Endothelial cell (in vitro differentiated cells): ENCODE measurements at places on chromosomes 4 and X.

DNA sequence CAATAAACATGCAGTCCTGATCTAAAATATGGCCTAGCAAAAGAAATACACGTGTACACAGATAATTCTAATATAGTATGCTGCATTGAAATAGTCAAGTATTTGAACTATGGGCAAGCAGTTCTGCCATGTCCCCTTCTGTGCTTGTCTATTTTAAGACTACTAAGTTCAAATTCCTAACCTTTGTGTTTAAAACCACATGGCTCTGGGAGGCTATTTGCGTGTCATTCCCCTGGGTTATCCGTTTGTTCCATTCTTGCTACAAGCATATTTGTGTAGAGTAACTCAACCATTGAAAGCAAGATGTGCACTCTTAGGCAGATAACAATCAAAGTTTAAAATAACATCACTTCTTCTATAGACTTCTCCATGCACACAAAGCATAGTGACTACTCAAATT is 25.4 kb upstream of the TBC1D1 start:
- no peak overlapping the region for H3K27ac ChIP-seq
- H3K27me3 ChIP-seq = peaks cover 1% of the 10 kb centered on the region
- no peak for DNase-seq
- no peaks in the 10 kb centered on the region for H3K36me3 ChIP-seq
- no peak overlapping the region for H3K4me3 ChIP-seq

GRCh38 chr4:113355550-113356371 is 306.3 kb downstream of the ANK2 start:
- H3K4me1 ChIP-seq = no peaks in the 10 kb centered on the region
- DNase-seq = no peak
- no peaks in the 10 kb centered on the region for H3K27me3 ChIP-seq
- H3K36me3 ChIP-seq = peaks cover 18% of the 10 kb centered on the region

DNA sequence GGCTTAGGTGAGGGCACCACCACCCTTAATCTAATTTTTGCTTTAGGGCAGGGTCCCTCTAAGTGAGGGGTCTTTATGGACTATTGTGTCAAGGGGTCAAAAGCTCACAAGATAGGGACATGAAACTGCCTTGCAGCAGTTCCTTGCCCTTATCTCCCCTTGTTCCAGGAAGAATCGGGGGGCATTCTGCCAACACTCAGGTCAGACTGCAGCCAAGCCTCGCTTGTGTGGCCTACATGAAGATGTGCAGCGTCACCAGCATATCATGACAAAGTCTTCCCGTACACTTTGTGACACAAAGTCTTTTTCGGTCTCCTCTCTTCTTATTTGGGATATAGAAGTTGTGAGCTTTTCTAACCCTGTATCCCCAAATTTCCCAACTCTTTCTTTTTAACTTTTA is 17.5 kb upstream of the USP9X start:
- H3K4me1 ChIP-seq = no peaks in the 10 kb centered on the region
- no peak overlapping the region for H3K4me3 ChIP-seq
- DNase-seq = no peak

DNA sequence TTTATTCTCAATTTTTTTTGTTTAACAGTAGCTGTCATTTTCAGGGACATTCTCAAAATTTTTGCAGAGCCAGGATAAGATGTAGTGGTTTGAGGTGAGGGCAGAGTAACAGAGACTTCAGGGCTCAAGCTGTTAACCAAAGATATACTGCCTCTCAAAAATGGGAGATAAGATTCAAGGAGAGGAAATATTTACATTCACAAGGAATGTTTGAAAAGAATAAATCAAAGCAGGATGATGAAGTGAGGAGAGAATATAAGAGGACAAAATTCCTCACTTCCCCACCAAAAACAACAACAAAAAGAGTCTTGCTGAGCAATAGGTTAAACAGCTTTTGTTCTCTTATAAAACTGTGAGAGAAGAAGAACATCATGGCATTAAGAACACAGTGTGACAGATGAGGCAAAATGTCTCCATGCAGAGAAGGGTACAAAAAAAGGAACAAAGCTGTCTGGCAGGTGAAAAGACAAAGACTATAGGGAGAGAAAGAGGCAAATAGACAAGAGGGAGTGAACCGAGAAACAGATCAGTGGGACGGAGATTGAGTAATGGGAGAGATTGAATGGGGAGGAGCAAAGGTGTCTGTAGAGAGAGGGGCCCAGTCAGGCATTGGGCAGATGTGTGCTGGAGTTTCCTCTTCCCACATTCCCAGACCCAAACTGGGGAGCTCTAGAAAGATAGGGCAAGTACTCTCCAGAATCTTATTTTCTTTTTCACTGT is 106.1 kb upstream of the TMEM150C start:
- H3K27me3 ChIP-seq = peaks cover 1% of the 10 kb centered on the region
- no peak overlapping the region for H3K4me3 ChIP-seq
- H3K27ac ChIP-seq = no peak overlapping the region
- no peak for DNase-seq
- H3K4me1 ChIP-seq = peaks cover 4% of the 10 kb centered on the region

DNA sequence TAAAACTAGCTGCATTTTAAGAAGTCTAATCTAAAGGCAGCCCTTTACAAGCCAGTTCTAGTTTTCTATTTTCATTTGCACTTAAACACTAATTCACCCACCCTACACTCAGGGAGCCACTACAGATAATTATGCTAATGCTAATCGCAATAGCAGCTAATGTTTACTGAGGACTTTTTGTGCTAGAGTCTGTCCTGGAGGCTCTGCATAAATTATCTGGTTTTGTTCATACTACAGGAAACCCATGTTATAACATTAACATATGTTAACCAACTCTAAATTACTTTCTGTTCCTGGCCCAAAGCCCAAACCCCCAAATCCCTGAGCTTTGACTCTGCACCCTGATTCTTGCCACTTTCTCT is 480 bp upstream of the RADX start:
- H3K36me3 ChIP-seq = no peaks in the 10 kb centered on the region
- H3K4me3 ChIP-seq = peak overlapping the region; percentile 90
- H3K27ac ChIP-seq = no peak overlapping the region
- DNase-seq = no peak
- peaks cover 1% of the 10 kb centered on the region for H3K27me3 ChIP-seq

DNA sequence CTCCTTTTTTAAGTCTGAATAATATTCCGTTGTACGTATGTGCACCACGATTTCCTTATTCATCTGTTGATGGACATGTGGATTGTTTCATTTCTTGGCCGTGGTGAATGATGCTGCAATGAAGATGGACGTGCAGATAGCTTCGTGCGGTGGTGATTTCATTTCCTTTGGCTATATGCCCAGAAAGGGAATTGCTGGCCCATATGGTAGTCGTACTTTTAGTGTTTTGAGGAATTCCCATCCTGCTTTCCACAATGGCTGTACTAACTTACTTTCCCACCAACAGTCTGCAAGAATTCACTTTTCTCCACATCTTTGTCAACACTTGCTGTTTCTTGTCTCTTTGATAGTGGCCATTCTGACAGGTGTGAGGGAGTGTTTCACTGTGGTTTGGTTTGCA is 12.8 kb downstream of the ZFP42 start:
- no peaks in the 10 kb centered on the region for H3K36me3 ChIP-seq
- H3K4me1 ChIP-seq = no peaks in the 10 kb centered on the region
- H3K4me3 ChIP-seq = no peak overlapping the region
- no peaks in the 10 kb centered on the region for H3K27me3 ChIP-seq
- no peak overlapping the region for H3K27ac ChIP-seq
- DNase-seq = no peak

GRCh38 chr4:81651243-81651899 is 179.7 kb upstream of the RASGEF1B start:
- peaks cover 2% of the 10 kb centered on the region for H3K27me3 ChIP-seq
- no peak for DNase-seq

DNA sequence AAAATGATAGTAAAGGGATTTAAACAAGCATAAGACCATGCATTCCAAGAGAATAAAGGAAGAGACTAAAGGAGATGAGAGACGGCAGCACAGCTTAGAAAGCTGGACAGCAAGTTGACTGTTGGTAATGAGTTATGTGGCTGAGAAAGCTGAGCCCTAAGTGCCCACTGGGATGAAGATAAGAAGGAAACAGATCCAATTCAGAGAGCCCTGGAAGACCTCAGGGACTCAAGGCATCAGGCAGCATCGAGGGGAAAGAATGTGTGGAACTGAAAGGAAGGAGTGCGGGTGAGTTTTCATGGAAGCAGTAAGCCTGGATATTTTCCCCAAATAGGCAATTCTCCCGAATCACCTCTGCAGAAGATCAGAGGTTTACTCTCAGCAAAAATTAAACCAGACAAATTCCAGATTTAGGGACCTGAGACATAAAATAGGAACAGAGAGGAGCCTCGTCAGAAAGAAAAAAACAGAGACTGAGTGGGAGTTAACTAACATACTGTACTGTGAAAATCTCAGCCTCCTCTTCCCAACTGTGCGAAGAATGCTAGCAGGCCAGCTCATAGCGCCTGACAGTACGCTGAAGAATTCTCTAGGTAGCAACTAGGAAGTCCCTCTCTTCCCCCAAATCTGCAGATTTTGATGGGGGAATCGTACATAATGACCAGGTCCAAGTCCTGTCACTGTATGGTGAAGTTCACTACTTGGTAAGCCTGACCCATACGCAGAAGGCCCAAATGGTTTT is 187.7 kb upstream of the TAPT1 start:
- H3K4me1 ChIP-seq = peaks cover 21% of the 10 kb centered on the region
- DNase-seq = no peak
- H3K27ac ChIP-seq = no peak overlapping the region

- no peaks in the 10 kb centered on the region for H3K36me3 ChIP-seq
- peaks cover 3% of the 10 kb centered on the region for H3K27me3 ChIP-seq
- H3K27ac ChIP-seq = peak overlapping the region; percentile 8
- peak; percentile 46 for DNase-seq
Measured at GRCh38 chr4:17511509-17511949, 361 bp downstream of the QDPR start.

- no peak overlapping the region for H3K27ac ChIP-seq
- H3K4me1 ChIP-seq = no peaks in the 10 kb centered on the region
- H3K27me3 ChIP-seq = no peaks in the 10 kb centered on the region
- DNase-seq = no peak
- H3K36me3 ChIP-seq = peaks cover 4% of the 10 kb centered on the region
Measured at GRCh38 chr4:89538171-89538570, 230.6 kb upstream of the GPRIN3 start.

DNA sequence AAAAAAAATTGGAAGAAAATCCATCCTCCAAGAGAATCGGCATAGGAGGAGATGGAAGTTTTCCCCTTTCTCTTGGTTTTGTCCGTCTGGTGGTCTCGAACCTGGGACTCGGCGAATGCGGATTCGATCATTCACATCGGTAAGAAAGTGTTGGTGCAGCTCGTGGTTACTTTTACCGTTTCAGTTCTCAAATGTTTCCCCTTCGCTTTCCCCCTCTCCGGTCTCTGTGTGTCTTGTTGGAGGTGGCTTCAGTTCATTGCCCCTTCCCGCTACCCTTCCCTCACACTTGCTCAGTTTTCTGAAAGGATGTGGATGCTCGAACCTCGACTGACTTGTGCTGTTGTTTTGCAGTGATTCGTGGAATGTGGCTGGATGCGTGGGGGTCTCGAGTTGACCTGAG is 840 bp downstream of the GRID2 start:
- peak overlapping the region; percentile 92 for H3K4me3 ChIP-seq
- peaks cover 8% of the 10 kb centered on the region for H3K27me3 ChIP-seq
- DNase-seq = peak; percentile 26
- H3K4me1 ChIP-seq = peaks cover 6% of the 10 kb centered on the region
- no peaks in the 10 kb centered on the region for H3K36me3 ChIP-seq
- H3K27ac ChIP-seq = peak overlapping the region; percentile 11

DNA sequence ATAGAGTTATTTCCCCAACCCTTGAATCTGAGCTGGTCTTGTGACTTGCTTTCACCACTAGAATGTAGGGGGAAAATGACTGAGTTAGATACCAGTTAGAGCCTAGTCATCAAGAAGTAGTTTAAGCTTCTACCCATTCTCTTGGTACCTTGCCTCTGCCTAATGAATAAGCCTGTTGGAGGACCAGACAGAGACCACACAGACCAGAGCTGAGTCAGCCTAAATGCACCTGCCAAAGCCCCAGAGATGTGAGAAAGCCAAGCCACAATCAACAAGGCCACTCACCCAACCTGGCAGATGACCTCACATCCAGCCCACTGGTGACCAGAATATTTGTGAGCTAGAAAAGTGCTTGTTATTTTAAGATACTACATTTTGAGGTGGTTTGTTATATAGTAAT is 85.2 kb upstream of the DCLK2 start:
- no peaks in the 10 kb centered on the region for H3K27me3 ChIP-seq
- H3K4me1 ChIP-seq = peaks cover 3% of the 10 kb centered on the region
- no peak for DNase-seq
- H3K4me3 ChIP-seq = no peak overlapping the region

DNA sequence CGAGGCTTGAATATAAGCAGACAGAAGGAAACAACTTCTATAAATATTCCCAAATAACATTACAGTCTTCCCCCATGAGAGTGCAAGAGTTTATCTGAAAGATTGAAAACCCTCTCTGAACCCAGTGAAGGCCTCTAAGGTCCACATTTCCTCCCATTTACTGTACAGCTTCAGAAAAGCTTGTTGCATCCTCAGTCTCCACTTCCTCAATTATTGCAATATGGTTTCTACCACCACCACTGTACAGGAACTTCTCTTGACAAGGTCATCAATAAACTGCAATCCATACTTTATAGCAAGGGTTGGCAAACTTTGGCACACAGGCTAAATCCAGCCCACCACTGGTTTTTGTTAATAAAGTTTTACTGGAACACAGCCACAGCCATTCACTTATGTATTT is 239.0 kb downstream of the THOC2 start:
- no peak for DNase-seq
- H3K27me3 ChIP-seq = peaks cover 1% of the 10 kb centered on the region
- no peak overlapping the region for H3K27ac ChIP-seq
- no peak overlapping the region for H3K4me3 ChIP-seq
- H3K4me1 ChIP-seq = peaks cover 19% of the 10 kb centered on the region

- no peaks in the 10 kb centered on the region for H3K36me3 ChIP-seq
- peaks cover 3% of the 10 kb centered on the region for H3K4me1 ChIP-seq
- DNase-seq = no peak
- no peak overlapping the region for H3K4me3 ChIP-seq
- H3K27ac ChIP-seq = no peak overlapping the region
Measured at GRCh38 chr4:140924761-140925392, 168.7 kb upstream of the TBC1D9 start.

DNA sequence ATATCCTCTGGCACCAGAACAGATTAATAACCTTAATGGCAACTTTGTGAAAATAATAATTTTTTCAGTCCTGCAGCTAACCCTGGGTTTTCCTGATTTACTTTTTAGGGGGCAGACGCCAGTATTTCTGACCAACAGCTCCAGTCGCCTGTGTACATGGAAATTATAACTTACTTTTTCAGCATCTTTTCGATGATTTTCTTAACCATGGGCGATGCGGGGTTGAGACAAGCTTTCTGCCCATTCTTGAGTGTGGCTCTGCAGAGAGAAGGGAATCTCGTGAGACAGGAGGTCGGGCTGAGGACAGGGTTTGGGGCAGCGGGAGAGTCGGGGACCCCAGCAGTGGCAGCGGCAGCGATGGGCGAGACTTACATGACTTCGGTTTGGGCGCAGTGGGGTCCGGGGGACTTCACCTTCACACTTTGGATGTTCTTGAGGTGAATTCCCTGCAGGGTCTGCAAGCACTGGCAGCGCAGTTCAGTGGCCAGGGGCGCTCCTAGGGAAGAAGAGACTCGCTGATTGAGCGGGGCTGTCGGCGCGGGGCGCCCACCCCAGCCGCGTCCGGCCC is 484 bp downstream of the CXCL2 start:
- H3K36me3 ChIP-seq = no peaks in the 10 kb centered on the region
- DNase-seq = no peak
- H3K27ac ChIP-seq = peak overlapping the region; percentile 58
- H3K4me1 ChIP-seq = peaks cover 34% of the 10 kb centered on the region
- H3K4me3 ChIP-seq = peak overlapping the region; percentile 93
